SJSA1 (cell line): ENCODE measurements at places on chromosomes 2 and 18. TPM values are rescaled to one million over a fixed set of nuclear protein-coding genes. Genes with fewer than 3 reads are reported as not detected.

DNA sequence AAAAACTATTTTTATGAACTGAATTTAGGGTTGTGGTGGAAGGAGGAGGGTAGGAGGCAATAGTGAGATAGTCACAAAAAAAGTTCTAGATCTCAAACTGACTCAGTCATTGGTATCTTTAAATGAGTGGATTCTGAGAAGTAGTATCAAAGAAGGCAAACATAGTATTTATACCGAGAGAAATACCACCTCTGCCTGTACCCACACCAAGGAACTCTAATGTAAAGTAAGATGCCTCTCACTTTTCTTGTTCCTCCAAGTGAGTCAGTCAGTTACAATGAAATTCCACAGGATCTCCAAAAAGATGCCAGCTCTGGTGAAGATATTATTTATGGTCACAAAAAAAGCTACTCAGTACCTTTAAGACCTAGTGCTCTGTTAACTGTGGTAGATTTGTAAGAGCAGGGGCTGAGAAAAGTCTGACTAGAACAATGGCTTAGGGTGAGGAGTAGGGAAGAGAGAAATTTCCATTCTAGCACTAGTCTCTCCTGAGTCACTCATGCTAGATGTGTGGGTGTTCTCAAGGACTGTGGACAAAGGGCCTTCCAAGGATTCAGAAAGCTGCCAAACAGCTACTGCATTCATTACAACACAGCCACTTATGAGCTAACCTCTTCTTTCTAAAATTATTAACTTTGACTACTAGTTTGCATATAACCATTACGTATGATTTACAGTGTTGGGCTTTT lies 36.3 kb downstream of the YWHAQ start:
- DNase-seq = peak; percentile 90

- no peak for DNase-seq
These were observed 12.8 kb upstream of the GCG start for GRCh38 chr2:162164802-162165201.

DNA sequence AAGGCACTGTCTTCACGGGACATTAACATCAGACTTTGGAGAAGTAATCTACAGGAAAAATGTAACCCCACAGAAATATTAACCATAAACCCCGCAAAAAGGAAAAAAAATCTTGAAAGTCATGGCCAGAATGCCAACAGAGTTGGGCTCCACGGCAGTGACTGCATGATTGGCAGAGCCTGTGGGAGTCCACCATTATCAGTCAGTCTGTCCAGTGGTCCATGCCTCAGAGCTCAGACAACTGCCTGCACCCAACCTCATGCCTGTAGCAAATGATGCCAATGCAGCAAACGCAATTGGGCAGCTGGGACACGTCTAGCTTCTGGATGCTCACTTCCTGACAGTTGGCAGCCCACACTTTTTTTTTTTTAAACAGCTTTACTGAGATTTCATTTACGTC lies 5.1 kb upstream of the PPIG start:
- no peak for DNase-seq

DNA sequence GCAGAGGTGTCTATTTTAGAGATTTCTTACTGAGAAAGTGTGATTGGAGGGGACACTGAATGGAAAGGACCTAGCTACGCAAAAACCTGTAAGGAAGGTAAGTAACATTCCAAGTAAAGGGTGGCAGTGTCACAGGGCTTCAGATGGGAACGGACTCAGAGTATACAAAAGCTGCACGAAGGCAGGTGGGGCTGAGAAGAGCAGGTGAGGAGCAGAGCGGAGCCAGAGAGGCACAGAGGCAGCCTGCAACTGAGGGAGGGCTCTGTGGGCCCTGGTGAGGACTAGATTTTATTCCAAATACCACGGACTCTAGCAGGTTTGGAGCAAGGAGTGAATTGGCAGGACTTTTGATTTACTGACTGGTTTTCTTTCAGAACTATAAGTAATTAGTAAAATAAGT lies 331.3 kb upstream of the PKDCC start:
- no peak for DNase-seq

GRCh38 chr2:128492966-128493811 lies 174.5 kb upstream of the HS6ST1 start:
- DNase-seq = no peak

DNA sequence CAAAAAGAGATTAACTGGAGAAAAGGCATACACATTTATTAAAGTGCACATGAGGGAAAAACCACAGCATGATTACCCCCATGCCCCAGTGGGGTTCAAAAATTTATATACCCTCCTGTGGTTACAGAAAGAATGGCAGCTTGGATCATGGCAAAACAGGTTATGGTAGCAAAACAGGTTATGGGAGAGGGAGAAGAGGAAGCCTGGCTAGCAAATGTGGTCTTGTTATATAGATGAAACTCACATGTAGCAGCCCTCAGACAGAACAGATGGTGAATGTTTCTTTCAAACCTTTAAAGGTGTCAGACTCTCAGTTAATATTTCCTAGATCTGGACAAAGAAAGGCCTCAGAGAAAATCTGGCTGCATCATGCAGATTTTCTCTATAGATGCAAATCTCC lies 178.2 kb upstream of the ZC3H15 start:
- no peak for DNase-seq

DNA sequence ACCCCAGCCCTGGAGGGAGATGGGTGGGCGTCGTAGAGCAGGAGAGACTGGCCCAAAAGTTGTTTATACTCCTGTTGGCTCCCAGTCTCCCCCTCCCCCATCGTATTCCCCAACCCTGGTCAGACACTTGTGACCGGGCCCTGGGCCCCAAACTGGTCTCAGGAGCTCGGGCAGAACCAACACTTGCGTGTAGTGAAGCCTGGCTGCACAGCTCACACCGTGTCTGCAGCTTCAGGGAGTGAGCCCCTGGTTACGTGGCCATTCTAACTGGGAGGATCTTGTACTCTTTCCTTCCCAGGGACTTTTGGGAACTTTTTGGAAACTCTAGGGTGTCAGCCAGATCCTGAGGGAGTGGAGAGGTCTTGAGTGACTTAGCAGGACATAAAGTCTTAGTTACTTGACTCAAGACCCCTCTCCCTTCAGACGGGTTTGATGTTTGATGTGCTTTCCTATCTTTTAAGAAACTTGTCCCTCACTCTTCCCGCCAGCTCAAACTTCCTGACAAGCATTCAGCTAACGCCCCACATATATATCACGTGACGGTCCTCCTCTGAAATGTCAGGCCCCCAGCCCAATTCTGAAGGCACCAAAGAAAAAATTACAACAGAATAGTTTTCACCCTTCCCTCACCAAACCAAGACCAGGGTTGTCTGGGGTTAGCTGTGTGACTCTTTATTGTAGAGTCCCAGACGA lies 2.3 kb downstream of the PKDCC start:
- no peak for DNase-seq

GRCh38 chr2:80459028-80459427 lies 154.5 kb upstream of the LRRTM1 start:
- no peak for DNase-seq

GRCh38 chr2:74979844-74980243 lies 21.4 kb downstream of the POLE4 start:
- no peak for DNase-seq

DNA sequence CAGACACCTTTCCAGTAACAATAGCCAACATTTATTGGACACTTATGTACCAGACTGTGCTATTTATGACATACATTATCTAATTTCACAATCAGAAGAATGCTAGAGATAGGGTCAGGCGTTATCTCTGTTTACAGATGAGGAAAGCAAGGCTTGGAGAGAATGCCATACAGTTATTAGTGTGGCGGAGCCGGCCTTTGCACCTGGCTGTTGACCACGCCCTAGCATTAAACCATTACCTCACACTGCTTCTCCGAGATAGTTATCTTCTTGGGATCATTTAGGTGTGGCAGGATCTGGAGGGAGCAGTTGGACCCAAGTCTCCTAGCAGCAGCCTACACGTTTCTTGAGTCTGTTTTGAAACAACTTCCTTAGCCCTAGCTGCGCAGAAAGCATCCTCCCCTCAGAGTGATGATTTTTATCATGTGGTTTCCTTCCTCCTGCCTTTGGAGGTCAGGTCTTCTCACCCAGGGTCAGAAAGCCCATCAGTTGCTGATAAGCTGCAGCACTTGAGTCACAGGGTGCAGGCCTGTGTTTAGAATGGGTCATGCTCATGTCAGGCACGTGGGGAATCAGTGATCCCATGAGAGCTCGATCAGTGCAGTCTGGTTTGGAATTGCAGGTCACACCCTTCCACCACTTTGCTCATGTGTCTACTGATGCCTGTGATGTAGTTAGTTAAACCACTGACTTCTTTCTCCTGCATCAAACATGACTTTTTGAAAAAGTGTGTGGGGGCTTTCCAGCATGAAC lies 118.2 kb downstream of the SPTBN1 start:
- no peak for DNase-seq

GRCh38 chr18:43994381-43994780 lies 686.3 kb upstream of the SETBP1 start:
- DNase-seq = no peak

GRCh38 chr2:121771976-121772742 lies 16.7 kb downstream of the TSN start:
- no peak for DNase-seq

DNA sequence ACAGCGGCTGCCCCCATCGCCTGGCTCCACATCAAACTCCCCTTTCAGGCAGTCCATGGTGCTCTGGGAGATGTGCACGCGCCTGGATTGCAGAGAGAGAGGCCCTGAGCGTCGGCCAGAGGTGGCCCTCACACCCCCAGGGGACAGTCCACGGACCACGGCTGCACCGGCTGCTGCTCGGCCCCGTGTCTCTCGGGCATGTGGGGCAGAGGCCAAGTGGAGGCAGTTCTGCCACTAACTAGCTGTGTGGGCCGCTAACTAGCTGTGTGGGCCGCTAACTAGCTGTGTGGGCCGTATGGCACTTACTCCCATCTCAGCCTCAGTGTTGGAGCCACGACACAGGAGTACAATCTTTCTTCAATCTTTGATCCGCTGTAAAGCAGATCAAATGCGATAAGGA lies 45.3 kb downstream of the CENPO start:
- no peak for DNase-seq

DNA sequence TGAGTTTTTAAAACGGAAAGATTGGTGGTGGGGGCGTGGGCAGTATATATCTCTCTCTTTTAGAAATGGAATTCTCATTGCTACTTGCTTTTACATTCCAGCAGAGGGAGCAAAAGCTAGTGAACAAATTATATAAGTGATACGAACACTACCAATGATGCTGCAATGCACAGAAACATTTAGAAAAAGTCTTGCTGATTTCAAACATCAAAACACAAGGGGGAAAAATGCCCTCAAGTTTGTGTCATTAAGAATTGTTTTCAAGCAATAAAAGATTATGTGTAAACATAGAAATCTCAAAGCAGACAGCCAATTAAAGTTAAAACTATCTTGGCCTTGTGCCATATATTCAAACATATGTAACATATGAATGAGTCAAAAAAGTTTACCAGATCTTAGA lies 296.3 kb upstream of the KCNJ3 start:
- peak; percentile 1 for DNase-seq

DNA sequence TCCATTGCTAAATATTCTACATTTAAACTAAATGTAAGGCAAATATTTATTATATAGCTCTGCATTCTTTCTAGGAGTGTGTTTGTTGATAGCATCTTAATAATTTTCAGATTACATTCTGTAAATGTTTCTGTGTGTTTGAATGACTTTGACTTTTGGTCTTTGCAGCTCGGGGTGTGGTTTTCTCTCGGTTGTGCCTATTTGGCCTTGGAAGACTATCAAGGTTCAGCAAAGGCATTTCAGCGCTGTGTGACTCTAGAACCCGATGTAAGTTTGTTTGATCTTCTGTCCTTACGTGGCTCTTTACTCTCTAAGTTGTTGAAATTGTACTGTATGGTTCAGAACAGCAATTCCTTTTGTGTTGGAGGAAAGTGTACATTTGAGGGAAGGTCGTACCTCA lies 149.9 kb downstream of the TTC27 start:
- DNase-seq = no peak

DNA sequence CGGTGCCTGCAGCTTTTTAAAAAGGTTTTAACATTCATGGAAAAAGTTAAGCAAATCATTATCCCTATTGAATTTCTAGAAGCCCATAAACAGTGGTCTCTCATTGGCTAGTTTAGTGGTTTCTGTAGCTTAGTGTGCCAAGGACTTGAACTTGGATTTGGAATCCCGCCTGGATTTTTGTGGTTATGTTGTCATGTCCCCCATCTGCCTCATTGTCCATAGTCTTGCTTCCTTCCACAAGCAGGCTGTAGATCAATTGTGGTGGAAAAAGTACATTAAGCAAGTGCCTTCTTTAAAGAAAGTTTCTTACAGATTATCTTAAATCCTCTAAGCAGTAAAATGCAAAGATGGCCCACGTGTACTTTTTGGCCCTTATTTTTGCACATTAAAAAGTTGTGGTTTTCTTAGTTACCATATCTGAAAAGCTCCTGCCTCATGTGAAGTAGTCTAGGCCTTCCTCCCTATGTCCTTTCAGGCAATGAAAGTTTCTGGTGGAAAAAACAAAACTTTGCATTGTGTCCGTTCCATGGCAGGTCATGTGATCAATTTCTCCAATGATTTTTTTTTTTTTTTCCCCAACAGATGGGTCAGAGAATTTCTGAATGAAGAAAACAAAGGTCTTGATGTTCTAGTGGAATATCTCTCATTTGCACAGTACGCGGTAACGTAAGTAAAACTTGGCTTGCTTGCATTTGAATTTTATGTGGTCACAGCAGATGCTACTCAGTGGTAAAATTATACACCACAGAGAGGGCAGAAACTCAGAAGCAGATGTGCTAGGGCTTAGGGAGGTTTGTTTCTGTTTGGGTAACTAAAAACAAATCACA lies 158.9 kb downstream of the PRPF40A start:
- DNase-seq = peak; percentile 49

- DNase-seq = no peak
These were observed 158.2 kb downstream of the STK39 start for GRCh38 chr2:168089200-168089599.

DNA sequence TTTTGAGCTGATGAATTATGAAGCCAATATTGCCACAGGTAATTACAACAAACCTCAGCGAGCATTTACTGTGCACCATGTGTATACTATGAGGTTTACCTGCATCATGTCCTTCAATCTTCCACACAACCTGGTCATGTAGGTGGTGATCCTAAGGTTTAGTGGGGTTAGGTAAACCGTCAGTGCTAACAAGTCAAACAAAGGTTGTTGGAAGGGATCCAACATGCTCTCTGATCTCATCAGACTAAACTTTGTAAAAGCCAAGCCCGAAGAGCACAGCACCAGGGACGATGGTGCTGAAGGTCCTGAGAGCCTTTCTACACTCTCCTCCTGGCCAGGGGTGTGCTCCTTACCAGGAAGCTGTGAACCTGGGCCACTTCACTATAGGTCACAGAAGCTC lies 29.4 kb downstream of the SH3YL1 start:
- DNase-seq = no peak

DNA sequence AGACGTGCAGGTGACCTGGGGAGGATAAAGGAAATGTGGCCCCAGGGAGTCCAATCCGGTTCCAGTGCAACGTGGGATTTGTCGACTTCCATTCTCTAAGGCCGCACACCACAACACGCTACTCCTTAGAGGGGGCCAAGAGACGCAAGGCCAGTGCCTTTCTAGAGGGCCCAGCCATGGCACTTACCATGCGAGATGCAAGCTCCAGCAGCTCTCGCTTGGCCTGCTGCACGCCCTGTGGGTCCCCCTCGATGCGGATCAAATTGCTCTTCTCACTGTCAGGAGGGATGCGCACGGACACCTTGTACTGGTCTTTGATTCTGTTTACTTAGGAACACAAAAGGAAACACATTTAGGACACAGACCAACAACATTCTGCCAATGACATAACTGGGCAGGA lies 61.2 kb downstream of the ANO7 start:
- no peak for DNase-seq

The GATA6 gene
- total RNA-seq = 3.5 and 8.8 TPM in 2 replicates

The HMSD gene
- 0.53 and 1.00 TPM in 2 replicates for total RNA-seq

The MYO3B gene
- total RNA-seq = not detected in 2 replicates

The IL18R1 gene
- not detected in 2 replicates for total RNA-seq

The IL18RAP gene
- not detected in 2 replicates for total RNA-seq

The CXCR1 gene
- total RNA-seq = not detected in 2 replicates

The NCKAP5 gene
- total RNA-seq = 1.2 and 2.5 TPM in 2 replicates

The NEURL3 gene
- total RNA-seq = not detected in 2 replicates

The SERPINB2 gene
- 0.74 TPM in 1 of 2 replicates, not detected in the other for total RNA-seq

The SLC4A3 gene
- 4.0 and 4.1 TPM in 2 replicates for total RNA-seq
